Natural killer cell treated with Interleukin-12 subunit alpha and Interleukin-12 subunit beta and Interleukin-15 and Interleukin-18, amount 100 ng/mL, for 72 hours (primary cell): ENCODE measurements at places on chromosomes 3 and 15. TPM values are rescaled to one million over a fixed set of nuclear protein-coding genes. Genes with fewer than 3 reads are reported as not detected.
A peak's percentile ranks its signal among the peaks of the same experiment; 100 is the strongest.

IGF1R gene
- total RNA-seq, result 12.6 TPM

- no peak for DNase-seq
Observed at GRCh38 chr3:145673838-145674237, 487.1 kb downstream of the PLOD2 start.

DNA sequence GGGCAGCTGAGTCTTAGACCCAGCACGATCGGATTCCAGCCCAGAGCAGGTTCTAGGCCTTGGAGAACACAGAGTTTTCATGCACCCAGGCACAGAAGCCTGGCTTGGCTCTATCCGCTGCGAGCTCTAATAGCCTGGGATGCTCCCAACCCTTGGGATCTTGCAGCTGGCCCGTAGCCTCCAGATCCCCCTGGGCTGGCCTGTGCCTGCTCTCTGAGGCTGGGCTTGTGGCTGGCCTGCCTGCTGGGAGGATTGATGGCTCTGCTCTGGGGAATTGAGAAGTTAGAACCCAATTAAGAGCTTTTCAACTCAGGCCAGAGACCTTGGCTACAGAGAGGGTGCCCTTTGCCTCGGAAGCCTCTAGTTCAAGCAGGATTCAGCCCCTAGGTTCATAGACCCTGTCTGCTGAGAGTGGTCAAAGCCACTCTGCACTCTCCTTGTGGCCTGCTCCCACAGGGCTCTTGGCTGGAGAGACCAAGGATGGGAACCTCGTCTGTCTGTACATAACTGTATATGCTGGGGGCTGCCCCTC lies 64.4 kb downstream of the MAGEF1 start:
- no peak for DNase-seq

DNA sequence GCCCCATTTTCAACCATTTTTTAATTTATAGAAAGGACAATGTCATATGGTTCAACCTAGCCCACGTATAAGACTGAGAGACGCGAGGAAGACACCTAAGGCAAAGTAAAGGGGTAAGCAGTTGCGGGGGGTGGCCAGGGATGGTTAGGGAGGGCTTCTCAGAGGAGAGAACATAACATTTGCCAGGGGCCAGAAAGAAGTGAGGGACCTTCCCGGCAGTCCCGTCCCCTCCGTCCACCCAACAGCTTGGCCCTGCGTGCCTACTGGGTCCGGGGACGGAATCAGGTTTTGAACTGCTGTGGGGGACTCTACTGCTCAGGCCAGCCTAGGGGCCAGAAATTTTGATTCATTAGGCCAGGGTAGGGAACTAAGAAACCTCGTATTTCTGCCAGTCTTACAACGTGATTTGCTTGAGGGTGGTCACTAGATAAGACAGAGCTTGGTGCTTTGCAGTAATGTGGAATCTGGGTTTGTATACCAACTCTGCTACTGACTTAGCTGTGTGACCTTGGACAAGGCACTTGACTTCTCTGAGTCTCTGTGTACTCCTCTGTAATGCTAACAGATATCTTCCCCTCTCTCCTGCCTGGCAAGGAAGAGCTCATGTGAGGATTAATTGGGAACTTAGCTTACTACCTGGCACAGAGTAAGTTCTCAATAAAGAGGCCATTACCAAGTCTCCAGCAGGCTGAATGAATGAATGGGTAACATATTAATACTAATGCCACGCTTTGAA lies 734 bp upstream of the SLC6A20 start:
- no peak for DNase-seq

GRCh38 chr3:173753593-173753992 lies 356.0 kb downstream of the NLGN1 start:
- DNase-seq, result no peak

ITGB5 gene
- total RNA-seq, result not detected

ACTL6A gene
- 67.6 TPM for total RNA-seq

DNA sequence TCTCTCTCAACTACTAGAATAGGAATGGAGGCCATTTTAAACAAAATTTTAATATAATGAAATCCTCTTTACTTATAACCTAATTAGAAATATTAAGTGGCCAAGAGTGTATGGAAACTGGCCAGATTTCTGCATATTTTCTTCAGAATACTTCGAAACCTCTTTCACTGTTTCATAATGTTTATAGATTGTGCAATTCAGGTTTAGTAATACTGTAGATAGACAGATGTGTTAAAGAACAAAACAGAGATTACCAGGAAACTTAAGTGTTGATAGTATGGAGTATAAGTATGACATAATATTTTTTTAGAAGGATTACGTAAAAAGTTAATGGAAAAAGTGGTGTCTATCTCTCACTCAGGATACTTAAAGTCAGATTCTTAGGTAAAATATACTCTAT lies 4.7 kb downstream of the ABHD5 start:
- no peak for DNase-seq

DNA sequence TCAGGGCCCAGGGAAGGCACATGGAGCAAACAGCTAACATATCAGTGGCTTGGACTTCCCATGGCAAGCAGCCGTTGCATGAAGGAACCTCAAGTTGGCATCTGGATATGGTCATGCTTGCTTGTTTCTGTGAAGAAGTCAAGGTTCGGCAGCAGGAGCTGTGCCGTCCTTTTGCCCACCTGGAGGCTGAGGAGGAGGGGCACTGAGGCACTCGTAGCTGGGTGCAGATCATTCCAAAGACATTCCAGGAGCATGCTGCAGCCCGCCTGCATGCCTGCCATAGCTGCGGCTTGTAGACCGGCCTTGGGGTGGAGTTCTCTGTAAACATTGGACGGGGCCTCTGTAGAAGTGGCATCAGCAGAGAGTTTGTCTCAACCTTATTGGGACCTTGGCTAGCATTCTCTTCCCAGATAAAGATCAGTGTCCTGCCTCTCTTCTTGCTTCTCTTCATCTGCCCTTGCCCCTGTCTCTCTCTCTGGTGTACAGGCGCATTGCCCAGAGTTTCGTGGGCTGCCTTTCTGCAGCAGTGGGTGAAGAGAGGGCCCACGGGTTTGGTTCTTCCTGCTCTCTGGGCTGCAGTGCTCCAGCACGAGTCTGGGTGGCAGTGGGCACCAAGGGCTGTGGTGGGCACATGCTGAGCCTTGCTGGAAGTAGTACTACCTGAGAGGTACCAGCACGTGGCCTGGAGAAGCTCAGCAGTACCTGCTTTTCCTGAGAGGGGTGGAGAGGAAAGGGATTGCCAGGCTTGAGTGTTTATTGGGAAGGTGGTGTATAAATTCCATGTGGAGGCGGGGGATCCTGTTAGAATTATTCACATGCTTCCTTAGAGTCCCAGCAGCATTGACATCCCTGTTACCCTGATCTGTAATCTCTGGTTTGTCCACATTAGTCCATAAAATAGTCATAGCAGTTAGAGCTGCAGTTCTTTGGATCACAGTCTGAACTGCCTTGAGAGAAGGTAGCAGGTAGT lies 49.4 kb downstream of the CHCHD6 start:
- DNase-seq, result peak; percentile 2

DNA sequence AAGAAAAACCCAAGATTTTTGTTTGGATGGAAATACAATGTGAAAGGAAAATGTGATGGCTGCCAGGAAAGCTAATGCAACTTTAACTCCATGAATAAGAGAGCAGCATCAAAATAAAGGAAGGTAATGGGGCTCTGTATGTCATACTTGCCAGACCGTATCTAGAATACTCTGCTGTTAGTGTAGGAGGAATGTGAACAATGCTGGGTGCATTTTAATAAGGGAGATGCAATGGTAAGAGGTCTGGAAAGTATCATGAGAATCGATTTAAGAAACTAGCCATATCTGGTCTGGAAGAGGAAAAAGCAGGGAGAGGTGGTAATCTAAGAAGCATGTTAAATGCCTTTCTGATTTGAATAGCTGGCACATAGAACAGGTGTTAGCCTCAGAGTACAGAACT lies 239.6 kb downstream of the GBE1 start:
- no peak for DNase-seq

DNA sequence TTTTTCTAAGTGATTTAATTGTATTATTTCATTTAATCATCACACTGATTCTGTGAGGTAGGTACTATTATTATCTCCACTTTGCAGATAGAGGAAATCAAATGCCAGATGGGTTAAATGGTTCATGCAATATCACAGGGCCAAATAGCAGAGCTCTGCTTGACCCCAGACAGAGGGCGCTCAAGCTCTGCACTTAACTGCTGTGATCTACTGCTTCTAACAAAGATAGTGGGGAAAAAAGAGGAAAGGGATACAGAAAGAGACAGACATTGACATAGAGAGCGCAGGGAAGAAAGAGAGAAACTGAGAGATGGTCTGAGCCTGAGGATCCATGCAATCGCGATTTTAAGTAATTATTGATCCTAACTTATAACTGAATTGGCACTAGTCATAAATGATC lies 279.1 kb upstream of the THRB start:
- DNase-seq, result no peak

DNA sequence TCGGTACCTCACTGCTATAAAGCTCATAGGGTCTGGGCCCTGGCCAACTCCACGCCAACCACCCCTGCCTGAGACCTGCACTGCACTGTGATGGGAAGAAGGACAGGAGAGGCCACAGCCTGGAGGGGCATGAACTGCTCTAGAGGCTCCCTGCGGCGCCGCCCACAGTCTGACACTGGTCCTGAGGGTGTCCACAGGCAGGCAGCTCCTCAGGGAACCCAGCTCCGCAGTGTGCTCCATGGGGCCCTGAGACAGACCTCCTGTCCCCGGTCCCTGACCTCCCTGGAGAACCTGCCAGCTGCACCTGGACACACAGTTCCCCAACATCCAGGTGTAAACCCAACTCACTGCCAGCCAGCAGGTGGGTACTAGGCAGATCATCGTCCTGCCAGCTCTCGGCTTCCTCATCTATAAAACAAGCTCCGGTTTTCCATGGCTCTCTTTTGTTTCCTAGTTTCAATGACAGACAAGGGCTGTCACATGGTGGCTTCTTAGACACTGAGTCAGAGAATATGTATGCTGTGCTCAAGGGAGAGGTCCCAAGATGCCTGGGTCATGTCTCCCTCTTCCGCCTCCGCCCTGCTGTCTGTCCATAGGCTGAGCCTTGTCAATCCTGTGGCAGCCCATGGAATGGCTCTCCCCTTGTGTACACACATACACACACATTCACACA lies 5.1 kb upstream of the HAPLN3 start:
- no peak for DNase-seq

DNA sequence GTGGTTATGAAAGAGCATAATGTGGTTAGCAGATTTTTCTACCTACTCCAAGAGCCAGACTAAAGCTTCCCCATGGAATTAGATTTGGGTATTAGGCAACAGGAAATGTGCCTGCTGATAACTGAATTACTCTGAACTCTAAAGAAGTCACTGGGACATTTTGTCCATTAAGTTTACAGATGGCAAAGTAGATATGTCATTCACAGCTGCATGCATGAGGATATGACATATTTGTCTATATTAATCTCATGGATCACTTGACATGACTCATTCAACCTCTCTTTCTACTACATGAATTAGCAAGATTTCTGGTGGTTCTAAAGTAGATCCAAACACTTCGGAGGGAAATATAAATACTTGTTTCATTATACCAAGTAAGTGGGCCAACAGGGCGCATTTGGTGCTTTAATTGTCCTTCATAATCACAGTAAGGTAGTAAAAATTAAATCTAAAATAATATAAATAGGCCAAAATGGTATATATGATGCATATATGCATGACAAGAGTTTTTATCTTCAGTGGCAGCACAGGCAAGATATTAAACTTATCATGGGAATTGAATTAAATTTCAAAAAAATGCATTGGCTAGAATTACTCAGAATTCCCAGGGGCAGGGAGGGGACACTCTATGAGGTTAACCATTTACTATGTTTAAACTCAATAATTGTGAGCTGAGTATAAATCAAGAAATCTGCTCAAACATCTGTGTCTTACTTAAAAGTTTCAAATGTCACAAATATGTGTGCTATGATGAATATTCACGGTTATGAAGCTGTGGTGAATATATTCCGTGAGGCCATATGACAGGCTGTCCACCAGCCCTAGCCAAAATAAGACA lies 365.3 kb upstream of the KCNMB2 start:
- no peak for DNase-seq

ADIPOQ gene
- total RNA-seq, result not detected

MOBP gene
- total RNA-seq, result not detected

SLC41A3 gene
- 36.4 TPM for total RNA-seq

GRCh38 chr15:51244423-51244869 lies 94.0 kb downstream of the CYP19A1 start:
- DNase-seq, result no peak
